ENCODE measurements at places on chromosomes 2 and 18.

GRCh38 chr2:7288484-7288883 is 371.3 kb downstream of the RNF144A start:
- DNase-seq: no peak

DNA sequence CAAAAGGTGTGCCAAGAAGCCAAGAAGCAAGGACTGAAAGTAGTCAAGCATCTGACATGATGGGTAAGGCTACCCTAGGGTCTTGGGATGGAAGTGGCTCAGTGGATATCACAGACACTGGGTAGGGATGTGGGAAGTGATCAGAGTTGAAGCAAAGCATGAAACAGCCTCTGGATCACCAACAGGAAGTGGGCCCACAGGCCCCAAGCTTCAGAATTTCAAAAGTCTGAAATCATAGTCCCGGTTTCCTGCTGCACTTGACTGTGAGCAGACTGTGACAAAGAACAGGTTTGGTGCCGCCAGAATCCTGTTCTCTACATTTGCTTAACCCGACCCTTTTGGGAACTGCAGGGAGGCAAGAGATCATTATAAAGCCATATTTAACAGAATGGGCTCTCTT is 57.4 kb downstream of the SP100 start:
- peak; percentile 54 for DNase-seq

GRCh38 chr2:180876506-180876905 is 103.9 kb upstream of the UBE2E3 start:
- DNase-seq: no peak

- no peak for DNase-seq
These were observed 200.6 kb downstream of the CTIF start for GRCh38 chr18:48739266-48740067.

- no peak for DNase-seq
These were observed 12.4 kb downstream of the ATG4B start for GRCh38 chr2:241649927-241650326.

- no peak for DNase-seq
These were observed 42.3 kb upstream of the PTPRM start for GRCh38 chr18:7524786-7525185.

GRCh38 chr2:73301636-73302035 is 8.3 kb upstream of the EGR4 start:
- DNase-seq: no peak

- no peak for DNase-seq
These were observed 385.5 kb downstream of the RND3 start for GRCh38 chr2:150101947-150102346.

DNA sequence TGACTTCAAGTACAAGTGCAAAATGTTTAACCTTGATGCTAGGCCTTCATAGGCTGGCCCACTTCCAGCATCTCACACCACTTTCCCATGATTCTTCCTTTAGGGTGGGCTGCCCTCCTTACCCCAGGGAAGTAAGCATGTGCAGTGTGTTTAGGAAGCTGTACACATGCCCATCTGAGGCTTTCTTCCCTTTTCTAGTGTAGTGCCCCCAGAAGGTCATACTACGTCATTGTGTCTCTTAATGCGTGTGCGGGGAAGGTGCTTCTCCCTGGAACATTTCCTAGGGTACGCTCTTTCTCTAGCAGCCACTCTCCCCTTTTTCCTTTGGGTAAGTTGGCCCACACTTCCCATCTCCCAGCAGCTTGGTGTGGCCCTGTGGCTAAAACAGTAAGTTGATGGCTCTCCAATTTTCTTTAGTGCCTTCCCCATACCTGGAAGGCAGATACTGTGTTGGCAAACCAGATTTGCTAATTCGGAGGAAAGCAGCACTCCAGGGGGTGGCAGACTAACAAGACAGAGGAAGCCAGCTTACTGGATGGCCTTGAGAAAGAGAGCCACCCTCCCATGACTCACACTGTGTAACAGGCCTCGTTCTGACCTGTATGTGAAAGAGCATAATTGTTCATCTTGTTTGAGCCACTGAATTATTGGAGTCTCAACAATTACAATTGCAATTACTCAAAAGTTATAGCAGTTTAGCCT is 1.1 kb upstream of the SULT6B1 start:
- DNase-seq: no peak

- DNase-seq: no peak
These were observed 32.7 kb upstream of the ZDBF2 start for GRCh38 chr2:206241736-206242135.

- no peak for DNase-seq
These were observed 134.7 kb upstream of the MGAT5 start for GRCh38 chr2:134119117-134119712.

GRCh38 chr2:137535897-137536296 is 428.4 kb upstream of the HNMT start:
- no peak for DNase-seq

DNA sequence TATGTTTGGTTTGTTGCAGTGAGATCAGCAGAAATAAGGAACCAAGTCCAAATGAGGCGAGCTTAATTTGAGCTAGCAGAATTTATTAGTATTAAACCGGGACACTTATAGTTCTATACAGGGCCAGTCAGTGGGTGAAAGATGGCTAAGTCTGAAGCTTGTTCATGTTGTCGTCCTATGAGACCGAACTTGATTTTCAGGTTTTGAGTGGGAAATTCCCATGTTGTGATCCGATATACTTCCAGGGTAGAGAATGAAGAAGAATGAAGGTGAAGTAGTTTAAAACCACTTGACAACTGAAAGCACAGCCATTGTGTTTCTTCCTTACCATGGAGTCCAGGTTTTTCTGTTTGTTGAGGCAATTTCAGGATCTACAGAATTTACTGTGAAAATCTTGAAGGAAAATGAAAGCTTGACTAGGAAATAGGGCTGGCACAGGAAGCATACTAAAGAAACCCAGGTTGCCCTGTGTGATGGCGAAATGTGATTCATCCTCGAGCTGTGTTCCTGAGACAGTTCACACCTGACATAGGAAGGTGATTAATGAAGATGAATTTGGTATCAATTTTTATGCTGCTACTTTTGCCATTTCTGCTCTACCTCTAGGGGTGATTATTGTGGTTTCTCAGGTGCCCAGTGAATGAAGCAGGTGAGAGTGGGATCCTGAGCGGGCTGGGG is 37.6 kb upstream of the MGAT5 start:
- DNase-seq: peak; percentile 50

- no peak for DNase-seq
These were observed 95.7 kb downstream of the NEDD4L start for GRCh38 chr18:58139459-58140386.

- DNase-seq: no peak
These were observed 531.0 kb upstream of the SETBP1 start for GRCh38 chr18:44149706-44150105.

- DNase-seq: no peak
These were observed 89.2 kb downstream of the ZBTB7C start for GRCh38 chr18:48319801-48320638.

DNA sequence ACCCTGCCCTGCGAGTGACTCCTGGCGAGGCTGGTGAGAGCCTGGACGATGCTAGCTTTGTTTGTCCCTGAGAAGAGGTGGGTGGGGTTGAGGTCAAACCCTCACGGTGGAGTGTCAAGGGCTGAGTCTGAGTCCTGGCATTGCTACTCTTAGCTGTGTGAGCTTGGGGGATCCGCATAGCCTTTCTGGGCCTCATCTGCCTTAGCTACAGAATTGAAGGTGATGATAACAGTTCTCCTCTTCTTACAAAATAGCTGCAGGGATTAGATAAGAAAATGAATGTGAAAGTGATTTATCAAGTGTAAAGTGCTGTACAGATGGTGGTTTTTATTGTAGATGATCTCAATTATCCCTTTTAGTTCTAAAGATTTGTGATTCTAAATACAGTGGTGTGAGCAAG is 144.6 kb downstream of the LPIN1 start:
- DNase-seq: no peak

DNA sequence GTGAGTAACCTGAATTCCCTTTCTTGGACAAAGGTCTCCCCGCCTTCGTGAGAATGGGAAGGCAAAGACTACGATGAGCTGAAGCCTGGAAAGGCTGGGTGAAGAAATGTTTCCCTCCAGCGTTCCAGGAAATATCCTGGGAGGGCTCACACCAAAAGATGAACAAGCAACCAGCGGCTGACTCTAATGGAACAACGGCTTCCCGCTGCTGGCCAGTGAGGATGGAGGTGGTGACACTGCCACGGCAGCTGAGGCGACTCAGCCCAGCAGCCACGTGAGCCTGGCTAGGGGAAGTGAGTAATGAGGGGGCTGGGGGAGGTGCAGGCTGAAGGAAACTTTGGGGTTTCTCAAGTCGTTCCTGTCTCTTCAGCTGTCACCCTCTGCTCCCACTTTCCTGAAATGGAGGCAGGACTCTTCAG is 105.0 kb upstream of the SMAD7 start:
- peak; percentile 16 for DNase-seq

DNA sequence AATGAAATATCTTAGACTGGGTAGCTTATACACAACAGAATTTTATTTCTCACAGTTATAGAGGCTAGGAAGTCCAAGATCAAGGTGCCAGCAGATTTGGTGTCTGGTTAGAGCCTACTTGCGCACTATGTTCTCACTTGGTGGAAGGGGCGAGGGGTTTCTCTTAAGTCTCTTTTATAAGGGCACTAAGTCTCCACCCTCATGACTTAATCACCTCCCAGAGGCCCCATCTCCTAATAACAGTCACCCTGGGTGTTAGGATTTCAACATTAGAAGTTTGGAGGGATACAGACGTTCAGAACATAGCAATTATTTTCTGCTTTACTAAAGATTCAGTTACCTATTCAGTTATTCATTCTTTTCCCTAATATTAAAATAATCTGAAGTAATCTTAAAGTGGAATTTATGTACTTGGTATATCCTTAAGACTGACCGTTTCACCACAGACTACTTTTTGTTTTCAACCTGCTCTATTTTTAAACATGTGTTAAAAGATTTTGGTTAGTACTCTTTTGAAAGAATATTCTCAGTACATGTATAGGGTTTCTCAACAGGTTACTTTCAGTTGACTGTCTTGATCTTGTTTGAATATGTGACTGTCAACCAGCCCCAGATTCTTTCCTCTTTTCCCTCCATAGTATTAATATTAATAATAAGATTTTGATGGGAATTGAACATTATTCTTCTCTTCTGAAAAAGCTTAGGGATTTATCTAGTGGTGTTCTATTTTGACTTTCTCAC is 130.0 kb downstream of the TAF4B start:
- no peak for DNase-seq

DNA sequence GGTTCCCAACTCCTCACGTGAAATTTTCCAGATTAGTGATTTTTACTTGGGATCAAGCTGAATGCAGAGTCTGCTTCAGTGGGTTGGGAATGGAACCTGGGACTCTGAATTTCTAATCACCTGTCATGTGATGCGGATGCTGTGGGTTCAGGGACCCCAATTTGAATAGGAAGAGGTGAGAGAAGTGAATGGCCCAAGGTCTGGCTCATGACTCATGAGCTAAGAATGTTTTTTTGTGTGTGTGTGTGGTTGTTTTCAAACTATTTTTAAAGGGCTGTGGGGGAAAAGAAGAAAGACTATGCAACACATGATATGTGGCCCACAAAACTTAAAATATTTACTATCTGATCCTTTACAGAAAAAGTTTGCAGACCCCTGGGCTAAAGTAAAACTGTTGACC is 108.5 kb upstream of the CYRIA start:
- DNase-seq: no peak

GRCh38 chr2:38060236-38061018 is 15.5 kb downstream of the CYP1B1 start:
- no peak for DNase-seq

DNA sequence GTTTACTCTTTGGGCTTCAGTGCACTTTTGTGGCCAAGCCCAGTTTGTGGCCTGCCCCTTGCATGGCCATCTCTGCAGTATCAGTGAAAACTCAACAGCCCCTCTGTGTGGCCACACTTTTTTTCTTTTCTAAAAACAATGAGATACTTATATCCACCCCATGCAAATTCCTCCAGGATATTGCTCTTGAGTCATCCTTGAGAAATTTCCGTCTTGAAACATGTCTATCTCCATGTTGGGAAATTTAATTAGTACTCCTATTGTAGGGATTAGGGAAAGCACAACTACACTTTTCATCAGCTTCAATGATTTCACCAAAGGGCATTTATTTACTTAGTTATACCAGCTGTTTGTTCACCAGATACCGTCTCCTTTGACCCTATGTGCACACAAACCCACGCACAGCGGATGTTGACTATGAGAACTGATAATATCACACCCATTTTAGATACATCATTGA is 993.1 kb downstream of the TSN start:
- no peak for DNase-seq

DNA sequence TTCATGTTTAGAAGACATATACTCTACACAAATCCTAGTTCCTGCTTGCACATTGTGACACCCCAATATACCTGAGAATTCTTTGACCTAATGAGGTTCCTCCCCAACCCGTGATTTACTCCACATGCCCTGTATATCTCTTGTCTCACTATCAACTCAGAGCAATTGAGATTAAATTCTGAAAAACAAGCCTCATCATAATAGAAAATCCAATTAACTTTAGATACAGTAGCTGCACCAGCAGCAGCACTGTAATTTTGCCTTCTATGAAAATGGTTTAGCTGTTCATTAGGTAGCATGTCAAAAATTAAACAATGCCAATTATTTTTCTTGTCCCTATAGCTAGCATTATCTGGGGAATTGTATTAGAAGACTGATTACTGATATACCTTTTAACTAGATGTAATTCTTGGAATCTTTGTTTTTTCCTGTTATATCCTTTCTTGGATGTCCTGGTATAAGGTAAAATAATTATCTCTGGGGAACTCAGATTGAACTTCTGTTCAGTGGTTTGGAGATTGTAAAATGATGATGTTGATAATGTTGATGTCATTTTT is 218.9 kb upstream of the TANK start:
- DNase-seq: no peak

GRCh38 chr18:22170421-22171257 is 1.2 kb downstream of the GATA6 start:
- DNase-seq: no peak

DNA sequence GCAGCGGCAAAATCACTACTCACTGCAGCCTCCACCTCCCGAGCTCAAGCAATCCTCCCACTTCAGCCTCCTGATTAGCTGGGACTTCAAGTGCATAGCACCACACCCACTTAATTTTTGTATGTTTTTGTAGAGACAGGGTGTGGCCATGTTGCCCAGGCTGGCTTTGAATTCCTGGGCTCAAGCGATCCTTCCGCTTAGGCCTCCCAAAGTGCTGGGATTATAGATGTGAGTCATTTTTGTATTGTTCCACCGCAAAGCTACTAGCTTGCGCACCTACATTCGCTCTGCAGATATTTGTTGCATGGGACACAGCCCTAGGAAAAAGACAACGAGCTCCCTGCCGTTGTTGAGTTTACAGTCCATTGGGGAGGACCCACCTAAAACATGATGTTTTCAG is 173.5 kb upstream of the AGAP1 start:
- DNase-seq: no peak

GRCh38 chr2:163794635-163795034 is 58.8 kb upstream of the FIGN start:
- DNase-seq: no peak
